ENCODE measurements at places on chromosomes 4 and X. TPM values are rescaled to one million over a fixed set of nuclear protein-coding genes. Genes with fewer than 3 reads are reported as not detected.

DNA sequence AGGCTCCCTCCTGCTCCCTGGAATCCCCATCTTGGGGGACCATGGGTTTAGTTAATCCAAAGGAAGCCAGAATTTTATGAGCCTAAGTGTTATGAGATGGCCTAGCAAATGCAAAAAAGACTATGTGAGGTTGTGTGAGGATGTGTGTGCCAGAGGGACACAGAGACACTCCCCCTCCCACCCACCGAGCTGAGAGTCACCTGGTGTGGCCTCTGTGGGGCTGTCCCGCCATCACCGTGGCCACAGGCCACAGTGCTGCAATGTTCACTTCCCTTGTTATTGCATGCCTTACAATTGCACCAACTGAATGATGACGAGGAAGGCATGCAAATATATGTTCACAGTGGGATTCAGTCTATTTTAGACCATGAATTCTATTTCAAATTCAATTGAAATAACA lies 601 bp upstream of the FGFBP2 start:
- peak; percentile 46 for DNase-seq

GRCh38 chr4:101135371-101136010 lies 211.8 kb downstream of the PPP3CA start:
- DNase-seq: no peak

DNA sequence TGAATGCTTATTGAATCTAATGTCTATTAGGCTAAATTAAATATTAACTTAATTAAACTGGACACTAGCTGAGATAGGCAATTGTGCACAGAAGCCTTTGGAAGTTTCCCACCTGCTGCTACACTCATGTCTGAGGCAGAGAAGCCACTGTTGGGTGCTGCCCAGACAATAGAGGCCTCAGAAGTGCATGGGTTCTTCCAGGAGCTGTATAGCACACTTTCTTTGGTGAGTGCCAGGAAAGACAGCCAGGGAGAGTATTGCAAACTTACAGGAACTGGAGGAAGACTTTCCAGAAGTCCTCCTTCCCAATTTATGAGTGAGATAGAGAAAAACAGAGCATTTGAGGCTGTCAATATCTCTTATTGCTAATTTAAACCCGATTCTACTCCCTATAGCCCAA lies 89.9 kb downstream of the GPAT3 start:
- no peak for DNase-seq

- DNase-seq: no peak
Measured at GRCh38 chr4:98199247-98199646, 56.0 kb upstream of the STPG2 start.

- DNase-seq: no peak
Measured at GRCh38 chr4:151628001-151628608, 132.7 kb downstream of the GATB start.

GRCh38 chrX:41922431-41923151 lies 763 bp downstream of the CASK start:
- DNase-seq: no peak

- no peak for DNase-seq
Measured at GRCh38 chr4:109921384-109921808, 8.7 kb downstream of the EGF start.

Gene TMEM31
- not detected for total RNA-seq

Gene AMOT
- total RNA-seq: 14.2 TPM

Gene SUPT20HL2
- total RNA-seq: not detected

Data from upper lobe of left lung (tissue), 6 donors.